ENCODE measurements at places on chromosomes 6 and 20.

- no peak for DNase-seq
Observed at GRCh38 chr20:32623667-32624157, 38.6 kb upstream of the NOL4L start.

DNA sequence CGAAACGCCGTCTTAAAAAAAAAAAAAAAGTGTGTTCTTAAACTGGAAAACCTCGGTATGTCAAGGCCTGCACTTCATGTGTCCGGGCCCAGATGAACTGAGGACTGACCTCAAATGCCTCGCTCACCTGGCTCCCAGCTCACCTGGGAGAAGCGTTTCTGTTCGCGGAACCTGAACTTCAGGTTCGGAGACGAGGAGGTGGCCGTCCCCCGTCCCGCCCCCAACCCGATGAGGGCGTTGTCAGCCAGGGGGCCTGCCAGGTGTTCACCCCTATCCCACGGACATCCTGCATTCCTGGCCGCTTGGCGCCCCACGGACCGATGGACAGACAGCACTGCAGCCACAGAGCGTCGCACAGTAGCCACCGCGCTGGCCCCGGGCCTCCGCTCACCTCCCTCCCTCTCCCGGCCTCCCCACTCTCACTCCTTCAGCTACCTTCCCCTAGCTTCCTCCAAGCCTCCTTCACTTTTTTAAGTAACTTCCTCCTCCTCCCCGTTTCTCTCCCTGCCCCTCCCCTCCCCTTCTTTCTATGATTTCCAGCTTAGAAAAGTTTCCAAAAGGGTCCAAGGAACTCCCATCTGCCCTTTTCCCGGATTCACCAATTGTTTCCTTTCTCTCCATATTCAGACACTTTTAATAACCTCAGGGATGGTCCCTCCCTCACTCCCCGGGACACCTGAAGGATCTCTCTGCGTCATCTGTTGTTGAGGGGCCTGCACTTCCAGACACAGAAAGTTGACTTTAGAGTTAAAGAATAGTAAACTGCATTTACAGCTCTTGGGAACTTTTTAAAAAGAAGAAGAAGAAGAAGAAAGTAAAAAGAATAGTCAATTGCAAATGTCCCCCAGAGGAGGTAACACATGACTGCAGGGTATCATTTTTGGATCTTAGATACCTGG, 22.7 kb upstream of the MCM3 start:
- no peak for DNase-seq

GRCh38 chr6:142254513-142254912, 47.3 kb upstream of the ADGRG6 start:
- DNase-seq: no peak

DNA sequence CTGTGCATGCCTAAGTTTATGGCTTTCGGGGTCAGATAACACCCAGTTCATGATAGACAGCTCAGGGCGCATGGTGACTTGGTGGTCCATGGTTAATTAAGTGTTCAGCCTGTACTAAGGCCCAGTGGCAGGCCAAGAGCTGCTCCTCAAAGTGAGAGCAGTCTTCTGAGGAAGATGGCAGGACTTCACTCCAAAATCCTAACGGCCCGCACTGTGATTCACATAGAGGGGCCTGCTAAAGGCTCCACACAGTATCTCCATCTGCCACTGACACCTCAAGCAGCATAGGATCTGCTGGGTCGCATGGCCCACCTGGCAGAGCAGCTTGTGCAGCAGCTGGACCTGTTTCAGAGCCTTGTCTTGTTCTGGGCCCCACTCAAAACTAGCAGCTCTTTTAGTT, 10.6 kb upstream of the CST7 start:
- no peak for DNase-seq

DNA sequence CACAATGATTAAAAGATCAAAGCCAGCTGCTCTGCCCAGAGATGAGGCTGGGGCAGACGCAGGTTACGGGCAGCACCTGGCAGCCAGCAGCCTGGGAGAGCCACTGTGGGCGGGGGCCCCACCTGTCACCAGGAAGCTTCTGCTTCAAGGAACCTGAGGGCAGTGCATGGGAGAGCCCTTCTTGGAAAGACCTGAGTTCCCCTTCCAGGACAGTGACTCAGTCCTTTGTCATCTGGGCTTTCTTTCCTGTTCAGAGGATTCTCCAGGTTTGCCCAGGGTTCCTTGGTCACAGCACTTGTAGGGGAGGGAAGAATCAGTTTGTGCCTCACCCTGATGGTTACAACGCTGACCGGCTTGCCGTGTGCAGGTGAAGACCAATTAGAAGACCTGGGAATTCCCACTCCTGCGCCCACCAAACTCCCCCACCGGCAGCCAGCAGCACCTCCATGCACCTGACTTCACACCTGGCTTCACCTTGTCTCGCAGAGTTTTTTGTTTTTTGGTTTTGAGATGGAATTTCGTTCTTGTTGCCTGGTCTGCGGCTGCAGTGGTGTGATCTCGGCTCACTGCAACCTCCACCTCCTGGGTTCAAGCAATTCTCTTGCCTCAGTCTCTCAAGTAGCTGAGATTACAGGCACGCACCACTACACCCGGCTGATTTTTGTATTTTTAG, 2.0 kb downstream of the ZBP1 start:
- no peak for DNase-seq

DNA sequence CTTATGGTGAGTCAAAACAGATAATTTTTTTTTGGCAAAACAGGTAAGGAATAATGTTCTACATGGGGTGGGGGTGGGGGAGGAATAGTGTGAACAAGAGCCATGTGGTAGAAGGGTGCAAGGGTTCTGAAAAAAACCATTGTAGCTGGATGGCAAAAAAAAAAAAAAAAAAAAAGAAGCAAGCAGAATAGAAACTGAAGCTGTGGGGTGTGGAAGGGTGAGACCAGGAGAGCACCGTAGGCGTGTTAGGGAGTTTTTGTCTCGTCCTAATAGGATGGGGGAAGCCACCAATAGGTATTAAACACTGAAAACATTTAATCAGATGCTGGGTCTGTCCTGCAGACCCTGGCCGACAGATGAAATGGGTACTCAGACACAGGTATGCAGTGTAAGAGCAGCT, 110.1 kb downstream of the ADTRP start:
- no peak for DNase-seq

- DNase-seq: no peak
Observed at GRCh38 chr6:105292689-105293339, 110.1 kb downstream of the PREP start.

- DNase-seq: no peak
Observed at GRCh38 chr6:137510923-137511322, 16.7 kb upstream of the OLIG3 start.

DNA sequence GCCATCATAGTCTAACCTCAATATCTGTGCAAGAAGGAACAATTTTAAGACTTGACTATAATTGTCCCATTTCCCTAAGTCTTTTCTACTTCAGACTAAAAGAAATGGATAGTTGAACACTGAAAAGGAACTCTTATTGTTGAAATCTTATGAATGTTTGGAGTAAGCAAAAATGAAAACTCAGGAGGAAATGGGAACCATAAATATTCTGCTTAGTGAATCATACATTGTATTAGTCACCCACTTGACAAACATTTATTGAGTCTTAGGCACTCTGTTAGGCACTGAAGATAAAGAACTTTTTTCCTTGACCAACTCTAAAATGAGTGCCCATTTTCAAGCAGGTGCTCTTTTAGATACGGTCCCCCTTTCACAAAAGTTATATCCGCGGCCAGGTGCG, 8.7 kb downstream of the CCDC170 start:
- no peak for DNase-seq

DNA sequence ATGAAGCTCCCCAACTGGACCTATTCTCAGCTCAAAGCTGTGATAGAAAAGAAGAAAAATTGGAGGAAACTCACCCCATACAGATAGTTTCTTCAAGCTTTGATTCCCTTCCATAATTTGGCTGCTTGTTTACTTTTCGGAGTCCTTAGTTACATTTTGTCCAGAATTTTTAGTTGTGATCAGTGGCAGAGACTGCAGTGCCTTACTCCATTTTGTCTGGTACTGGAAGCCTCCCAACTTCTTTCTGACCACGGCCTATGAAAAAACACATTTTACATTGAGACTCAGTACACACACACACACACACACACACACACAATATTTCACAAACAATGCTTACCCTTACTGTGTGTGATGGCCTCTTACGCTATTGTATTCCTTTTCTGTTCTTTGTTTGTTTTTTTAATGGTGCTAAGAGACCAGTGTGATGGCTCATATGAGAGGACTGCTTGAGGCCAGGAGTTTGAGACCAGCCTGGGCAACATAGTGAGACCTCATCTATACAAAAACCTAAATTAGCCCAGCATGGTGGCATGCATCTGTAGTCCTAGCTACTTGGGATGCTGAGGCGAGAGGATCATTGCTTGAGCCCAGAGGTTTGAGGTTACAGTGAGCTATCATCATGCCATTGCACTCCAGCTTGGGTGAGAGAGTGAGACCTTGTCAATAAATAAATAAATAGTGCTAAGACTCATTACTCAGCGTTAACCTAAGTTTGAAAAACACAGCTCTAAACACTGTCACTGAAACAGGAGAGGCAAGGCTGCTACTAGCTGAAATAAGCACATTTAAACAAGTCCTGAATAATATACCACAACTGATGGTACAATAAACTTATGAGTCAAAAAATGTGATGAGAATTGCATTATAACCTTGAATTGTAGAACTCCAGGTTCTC, 13.8 kb upstream of the RNF8 start:
- no peak for DNase-seq

DNA sequence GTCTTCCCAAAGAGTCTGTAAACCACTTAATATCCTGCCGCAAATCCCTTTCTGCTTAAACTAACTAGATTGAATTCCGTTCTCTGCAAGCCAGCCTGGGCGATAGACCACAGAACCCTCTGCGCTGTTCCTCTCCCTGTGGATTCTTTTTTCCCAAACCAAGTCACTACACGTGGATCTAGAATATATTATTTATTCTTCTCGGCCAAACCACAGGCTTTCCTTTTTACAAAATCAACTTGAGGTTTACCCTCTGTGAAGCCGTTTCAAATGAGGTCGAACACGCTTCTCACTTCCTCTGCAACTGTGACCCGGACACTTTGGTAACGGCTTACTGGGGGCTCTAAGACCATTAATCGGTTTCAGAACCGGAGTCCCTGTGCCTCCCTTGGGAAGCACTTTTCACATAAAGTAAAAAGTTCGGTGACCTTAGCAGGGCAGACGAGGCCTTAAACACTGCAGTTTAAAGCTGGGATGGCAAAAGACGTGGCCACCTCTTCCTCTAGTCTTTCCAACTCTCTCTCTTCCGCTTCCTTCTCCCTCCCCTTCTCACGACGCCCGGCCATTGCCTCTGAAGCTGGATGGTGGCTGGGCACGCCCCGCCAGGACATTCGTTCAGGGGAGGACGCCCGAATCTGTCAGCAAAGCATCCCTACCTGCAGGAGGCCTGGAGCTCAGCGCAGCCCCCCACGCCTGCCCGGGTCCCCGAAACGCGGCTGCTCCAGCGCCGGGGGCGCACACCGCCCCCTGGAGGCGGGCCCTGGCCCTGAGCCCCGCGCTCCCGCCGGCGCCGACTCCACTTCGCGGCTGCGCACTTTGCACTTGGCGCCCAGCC, 55.0 kb upstream of the FOXC1 start:
- peak; percentile 72 for DNase-seq

DNA sequence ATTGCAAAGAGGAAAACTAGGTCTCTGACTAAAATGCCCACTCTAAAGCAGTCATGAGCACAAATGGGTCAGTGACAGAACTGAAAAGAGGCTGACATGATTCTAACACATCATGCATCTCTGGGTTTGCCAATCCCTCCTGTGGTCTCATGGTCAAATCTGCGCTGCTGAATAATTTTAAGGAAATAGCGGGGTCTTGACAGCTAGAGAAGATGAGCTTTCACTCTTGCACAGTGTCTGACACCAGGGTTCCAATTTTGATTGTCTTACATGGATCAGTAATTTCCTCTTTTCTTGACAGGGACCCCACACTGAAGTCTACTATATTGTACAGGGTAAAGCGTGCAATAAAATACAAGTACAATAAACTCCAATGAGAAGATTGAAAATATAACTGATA, 236.8 kb upstream of the CNR1 start:
- DNase-seq: no peak

- no peak for DNase-seq
Observed at GRCh38 chr6:99148111-99148510, 200.4 kb upstream of the FBXL4 start.
